ENCODE measurements at places on chromosomes 6 and 20.

DNA sequence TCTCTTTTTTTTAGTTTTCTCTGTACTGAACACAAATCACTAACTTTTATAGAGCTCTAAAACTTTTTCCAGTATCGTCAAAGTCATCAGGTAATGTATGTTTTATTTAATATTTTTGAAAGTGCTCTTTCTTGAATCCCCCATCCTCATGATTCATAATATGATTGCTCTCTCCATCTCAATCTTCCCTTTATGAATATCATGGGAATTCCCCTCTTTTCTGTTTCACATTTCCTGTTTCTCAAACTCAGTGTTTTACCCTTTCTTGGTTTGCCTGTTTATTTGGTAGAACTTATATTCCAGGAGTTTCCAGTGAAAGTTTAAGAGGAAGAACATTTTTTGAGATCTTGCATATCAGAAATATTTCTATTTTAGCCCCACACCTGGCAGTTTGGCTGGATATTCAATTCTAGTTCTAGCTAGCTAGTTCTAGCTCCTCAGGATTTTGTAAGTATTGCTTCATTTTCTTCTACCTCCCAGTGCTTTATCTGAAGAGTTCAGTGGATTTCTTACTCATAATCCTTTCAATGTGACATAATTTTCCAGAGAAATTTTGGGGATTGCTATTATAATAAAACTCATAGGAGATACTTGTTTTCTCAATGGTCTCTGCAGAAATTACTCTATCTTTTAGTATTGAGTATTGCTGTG, 6.1 kb upstream of the C6orf58 start:
- DNase-seq, result no peak

GRCh38 chr6:27452496-27452897, 20.4 kb downstream of the ZNF184 start:
- no peak for DNase-seq

DNA sequence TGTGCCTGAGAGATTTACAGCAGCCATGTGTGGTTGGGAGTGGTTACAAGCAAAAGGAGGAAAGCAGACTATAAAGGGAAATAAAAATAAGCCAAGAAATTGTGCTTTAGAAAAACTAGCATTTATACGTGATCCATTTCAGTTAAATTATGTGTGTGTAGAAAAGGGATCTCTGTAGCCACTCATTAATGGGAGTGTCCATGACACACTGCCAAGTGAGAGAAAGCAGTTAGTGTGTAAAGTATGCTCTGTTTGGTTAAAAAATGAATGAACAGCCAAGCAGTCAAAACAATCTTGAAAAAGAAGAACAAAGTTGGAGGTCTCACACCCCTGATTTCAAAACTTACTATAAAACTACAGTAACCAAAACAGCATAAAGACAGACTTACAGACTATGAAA, 67.9 kb upstream of the GGTLC1 start:
- no peak for DNase-seq

- DNase-seq, result no peak
These were observed 457.1 kb downstream of the QKI start for GRCh38 chr6:163871616-163872015.

DNA sequence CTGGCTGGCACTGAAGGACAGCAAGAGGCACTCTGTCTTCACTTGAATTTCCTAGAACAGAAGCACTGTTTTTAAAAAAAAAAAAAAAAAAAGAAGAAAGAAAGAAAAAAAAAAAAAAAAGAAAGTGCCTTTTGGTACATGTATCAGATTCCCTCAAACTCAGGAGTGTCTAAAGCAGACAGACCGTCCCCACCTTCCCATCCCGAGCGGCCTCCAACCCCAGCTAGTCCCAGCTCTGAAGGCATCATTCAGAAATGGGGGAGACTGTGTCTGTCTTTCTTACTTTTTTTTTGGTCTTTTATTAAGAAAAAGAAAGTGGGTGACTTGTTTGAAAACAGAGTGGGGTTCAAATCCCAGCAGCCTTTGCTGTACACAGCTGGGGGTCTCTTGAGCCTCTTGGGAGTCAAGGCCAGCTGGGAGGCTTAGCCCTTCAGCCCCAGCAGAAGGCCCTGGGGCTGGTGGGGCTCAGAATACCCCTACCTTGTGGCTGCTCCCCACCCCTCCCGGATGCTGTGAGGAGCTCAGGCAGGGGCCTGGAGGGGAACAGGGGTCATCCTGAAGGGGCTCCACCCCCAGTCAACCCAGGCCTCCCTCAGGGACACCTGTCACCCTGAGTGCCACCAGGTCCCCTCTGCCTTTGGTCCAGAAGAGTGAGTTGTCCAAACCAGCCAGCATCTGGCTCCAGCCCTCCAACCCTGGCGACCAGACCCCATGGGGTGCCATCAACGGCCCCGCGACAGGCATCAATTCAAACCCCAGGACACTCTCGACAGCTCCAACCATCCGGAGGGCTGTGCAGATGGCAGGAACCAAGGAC, 128.3 kb downstream of the TAF4 start:
- no peak for DNase-seq

GRCh38 chr20:36784116-36784515, 10.6 kb upstream of the DSN1 start:
- DNase-seq, result no peak

- DNase-seq, result no peak
These were observed 35.7 kb upstream of the CDH22 start for GRCh38 chr20:46343975-46344357.

- DNase-seq, result no peak
These were observed 24.6 kb downstream of the PPP1R14C start for GRCh38 chr6:150167479-150167873.

DNA sequence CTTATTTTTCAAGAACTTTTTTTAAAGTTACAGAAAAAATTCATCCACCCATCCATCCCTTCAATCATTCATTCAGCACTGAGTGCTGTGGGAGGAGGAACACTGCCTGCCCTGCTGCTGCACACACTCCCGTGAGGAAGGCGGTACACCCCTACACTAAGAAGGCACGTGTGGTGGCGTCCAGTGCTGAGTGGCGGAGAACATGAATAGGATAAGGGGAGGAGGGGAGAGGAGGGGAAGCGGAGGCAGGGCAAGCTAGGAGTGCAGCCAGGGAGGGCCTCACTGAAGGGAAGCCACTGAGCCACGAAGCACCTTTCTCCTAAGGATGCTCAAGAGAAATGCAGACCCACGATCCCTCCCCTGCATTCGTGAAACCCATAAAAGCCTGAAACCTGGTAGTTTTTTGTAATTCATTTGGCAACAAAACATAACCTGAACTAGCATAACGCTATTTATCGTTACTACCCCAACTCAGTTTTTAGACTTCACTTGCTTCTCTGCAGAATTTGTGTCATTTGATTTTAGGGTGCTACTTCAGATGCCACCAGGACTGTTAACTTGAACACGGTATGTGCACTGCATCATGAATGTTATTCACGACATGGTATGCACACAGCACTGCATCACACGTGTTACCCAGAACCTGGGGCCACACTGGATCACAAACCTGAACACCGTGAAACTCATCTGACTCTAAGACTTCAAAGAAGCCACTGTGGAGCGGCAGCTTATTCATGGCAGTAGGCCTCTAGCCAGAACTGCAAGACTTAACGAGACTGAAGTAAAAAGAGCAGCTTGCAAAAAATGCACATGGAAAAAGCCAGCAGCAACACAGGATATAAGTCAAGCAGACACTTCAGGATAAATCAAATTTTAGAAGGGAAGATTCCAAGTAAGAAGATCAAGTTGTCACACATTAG, 3.5 kb downstream of the RNASET2 start:
- DNase-seq, result no peak

DNA sequence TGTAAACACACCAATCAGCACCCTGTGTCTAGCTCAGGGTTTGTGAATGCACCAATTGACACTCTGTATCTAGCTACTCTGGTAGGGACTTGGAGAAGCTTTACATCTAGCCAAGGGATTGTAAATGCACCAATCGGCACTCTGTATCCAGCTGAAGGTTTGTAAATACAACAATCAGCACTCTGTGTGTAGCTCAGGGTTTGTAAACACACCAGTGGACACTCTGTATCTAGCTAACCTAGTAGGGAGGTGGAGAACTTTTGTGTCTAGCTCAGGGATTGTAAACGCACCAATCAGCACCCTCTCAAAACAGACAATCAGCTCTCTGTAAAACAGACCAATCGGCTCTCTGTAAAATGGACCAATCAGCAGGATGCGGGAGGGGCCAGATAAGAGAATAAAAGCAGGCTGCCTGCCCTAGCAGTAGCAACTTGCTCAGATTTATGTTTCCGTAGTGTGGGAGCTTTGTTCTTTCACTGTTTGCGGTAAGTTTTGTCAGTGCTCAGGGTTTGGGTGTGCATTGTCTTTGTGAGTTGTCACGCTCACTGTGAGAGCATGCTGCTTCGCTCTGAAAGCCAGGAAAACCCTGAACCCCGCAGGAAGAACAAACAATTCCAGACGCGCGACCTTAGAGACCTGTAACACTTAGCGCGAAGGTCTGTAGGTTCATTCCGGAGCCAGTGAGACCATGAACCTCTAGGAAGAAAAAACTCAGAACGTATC, 37.0 kb downstream of the RIOK1 start:
- no peak for DNase-seq

GRCh38 chr6:55811074-55811473, 64.3 kb downstream of the BMP5 start:
- no peak for DNase-seq

DNA sequence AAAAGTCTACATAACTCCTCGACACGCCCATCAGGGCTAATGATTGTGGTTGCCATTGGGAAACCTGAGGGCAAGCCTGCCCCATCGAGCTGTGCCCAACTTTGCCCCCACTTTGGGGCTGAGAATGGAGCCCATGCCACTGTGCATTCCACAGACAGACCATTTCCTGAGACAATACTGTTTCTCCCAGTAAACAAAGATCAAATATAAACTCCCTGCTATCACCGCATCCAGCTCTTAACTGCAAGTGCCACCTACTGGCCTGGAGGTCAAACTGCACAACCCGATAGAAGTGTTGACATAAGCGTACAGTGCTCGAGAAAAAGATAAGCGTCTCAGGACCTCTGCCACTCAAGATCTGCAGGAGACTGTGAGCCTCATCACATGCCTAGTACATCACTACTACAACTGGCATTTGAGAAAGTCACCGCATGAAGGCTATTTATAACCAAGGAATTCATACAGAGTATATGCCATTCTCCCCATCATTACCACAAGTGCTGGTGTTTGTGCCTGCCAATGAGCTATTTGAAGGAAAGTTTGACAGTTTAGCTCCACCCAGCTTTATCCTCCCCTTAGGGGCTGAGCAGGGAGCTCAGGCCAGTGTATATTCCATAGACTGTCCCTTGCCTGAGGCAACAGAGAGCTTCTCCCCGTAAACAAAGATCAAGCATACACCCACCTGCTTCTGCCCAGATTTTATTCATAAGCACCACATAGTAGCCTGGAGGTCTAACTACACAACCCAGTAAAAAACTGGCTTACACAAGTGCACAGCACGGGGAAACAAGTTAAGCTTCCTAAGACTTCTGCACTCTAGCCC, 4.5 kb upstream of the DEFB126 start:
- no peak for DNase-seq

GRCh38 chr6:138293428-138294395, 75.4 kb upstream of the PBOV1 start:
- DNase-seq, result no peak

DNA sequence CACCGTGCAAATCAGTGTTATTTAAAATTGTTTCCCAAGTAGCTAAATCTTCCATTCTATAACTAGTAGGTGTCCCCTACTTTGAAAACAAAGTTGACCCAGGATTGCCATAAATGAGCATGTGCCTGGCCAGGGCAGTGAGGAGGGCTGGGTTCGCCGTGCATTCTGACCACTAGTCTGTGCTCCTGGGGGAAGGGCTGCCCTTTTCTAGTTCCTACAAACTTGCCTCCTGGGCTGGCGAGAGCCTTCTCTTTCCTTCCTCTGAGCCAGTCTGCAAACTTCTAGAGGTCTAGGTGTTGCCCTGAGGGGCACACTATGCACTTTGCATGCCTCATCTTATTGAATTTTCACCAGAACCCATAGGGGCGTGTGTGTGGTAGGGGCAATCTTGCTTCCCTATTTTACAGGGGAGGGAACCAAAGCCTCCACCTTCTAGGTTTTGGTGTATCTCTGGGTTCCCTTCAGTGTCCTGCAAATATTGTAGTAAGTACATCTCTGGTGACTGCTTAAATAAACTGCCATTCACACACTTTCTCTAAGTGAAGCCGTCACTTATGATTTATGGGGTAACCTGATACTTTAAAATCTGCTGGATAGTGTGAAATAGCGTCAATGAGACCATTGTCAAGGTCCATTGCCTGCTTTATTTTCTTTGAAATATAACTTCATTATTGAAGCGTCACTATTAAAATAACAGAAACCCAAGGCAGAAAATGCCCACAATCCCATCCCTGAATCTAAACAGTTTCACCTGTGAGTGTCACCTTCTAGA, 42.2 kb downstream of the CDH26 start:
- DNase-seq, result no peak

DNA sequence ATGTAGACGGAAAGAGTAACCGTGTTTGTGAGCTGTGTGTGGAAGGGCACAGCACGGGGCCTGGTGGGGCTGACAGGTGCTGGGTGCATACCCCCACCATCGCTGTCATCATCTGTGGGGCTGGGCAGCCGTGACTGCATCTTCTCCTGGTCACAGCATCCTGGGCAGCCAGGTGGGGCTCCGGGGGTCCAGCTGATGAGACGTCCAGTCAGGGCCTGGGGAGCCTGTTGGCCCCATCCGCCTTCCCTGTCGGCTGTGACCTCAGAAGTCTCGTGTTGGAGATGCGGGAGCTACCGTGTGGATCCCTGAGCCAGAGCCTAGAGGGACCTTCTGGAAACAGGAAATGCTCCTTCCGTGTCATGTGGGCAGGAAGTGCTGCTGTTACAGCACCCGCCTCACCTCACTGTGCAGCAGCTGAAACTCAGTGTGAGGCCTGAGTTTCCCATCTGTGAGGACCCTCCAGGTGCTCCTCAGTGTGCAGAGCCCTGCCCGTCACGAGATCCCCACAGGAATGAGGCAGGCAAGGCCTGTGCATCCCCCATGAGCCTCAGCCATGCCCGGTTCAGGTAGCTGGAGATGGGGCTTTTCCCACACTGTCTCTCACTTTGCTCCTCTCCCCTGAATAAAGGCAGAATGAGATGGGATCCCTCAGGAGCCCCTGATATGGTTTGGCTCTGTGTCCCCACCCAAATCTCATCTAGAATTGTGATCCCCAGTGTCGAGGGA, 108.7 kb downstream of the ERMARD start:
- no peak for DNase-seq

DNA sequence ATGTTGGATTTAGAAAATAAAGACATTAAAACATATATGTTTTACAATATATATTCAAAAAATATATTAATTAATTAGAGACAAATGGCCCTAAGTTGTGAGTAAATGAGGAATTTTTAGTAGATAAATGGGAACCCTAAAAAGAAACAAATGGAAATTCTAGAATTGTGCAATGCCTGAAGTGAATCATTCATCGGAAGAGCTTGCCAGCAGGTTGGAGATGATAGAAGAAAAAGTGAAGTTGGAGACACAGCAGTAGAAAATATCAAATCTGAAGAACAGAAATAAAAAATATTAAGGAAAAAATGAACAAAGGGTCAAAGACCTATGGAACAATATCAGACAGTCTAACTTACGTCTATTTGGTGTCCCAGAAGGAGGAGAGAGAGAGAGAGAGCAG, 109.4 kb upstream of the NEDD9 start:
- DNase-seq, result no peak
